ENCODE measurements at places on chromosomes 1 and 21.

GRCh38 chr1:71427066-71427465 lies 346.2 kb upstream of the ZRANB2 start:
- no peak for DNase-seq

GRCh38 chr1:156245451-156246232 lies 2.2 kb downstream of the PAQR6 start:
- DNase-seq = peak; percentile 80

DNA sequence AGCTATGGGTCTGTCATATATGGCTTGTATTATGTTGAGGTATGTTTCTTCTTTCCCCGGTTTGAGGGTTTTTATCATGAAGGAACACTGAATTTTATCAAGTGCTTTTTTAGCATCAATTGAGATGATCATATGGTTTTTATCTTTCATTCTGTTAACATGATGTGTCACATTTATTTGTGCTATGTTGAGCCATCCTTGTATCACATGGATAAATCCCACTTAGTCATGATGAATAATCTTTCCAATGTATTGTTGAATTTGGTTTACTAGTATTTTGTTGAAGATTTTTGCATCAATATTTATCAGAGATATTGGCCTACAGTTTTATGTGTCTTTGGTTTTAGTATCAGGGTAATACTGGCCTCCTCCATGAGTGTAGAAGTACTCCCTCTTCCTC lies 61.7 kb downstream of the GPR137B start:
- no peak for DNase-seq

DNA sequence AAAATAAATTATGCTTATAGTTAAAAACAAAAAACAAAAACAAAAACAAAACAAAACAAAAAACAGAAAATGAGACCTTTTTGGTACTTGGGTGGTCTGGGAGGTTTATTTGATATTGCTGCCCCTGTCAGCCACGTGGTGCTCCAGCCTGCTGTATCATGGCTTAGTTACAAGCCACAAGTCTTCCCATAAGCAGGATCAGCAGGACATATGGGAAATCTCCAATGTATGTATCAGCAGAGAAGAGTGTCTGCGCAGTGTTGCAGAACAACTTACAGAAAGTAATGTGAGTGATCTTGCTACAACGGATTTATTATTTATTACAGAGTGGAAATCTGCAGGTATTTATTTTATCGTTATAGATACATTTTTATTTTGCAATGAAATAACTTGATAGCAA lies 423.0 kb upstream of the TMPRSS15 start:
- no peak for DNase-seq

- DNase-seq = no peak
These were observed 83.0 kb upstream of the BACH1 start for GRCh38 chr21:29215709-29216108.

DNA sequence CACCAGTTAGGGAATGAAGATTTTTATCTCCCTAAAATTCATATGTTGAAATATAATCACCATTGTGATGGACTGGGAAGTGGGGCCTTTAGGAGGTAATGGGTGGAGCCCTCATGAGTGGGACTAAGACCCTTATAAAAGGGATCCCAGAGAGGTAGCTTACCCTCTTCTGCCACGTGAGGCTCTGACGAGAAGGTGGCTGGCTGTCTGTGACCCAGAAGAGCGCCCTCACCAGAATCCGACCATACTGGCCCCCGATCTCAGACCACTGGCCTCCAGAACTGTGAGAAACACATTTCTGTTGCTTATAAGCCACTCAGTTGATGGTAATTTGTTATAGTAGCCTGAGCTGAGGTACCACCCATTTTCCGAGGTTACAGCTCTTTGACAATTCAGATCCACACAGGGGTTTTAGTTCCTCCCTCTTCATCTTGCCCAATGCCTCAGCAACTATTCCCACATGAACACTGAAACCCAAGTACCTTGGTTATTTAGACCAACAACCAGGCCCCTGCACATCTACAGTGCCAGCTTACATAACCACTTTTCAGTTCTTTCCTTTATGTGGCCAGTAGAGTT lies 27.6 kb upstream of the HUNK start:
- DNase-seq = no peak

DNA sequence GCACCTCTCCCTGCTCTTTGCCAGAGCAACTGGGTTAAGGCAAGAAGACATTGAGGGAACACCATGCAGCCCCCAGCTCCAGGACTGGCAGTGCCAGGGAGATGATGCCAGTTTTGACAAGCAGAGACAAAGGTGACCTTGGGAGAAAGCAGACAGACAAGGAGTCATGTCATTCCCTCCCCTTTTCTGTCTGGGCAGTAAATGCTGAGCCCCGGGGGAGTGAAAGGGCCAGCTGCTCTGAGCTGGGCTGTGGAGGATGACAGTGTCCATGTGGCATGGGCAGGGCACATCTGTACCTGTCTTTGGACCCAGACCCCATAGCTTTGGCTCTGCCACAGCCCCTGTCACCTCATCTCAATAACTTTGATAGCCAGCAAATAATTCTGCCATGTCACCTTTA lies 24.2 kb downstream of the PLEKHA6 start:
- no peak for DNase-seq

GRCh38 chr1:198880397-198880796 lies 241.6 kb downstream of the PTPRC start:
- no peak for DNase-seq

- no peak for DNase-seq
These were observed 35.3 kb downstream of the FNBP1L start for GRCh38 chr1:93483200-93483599.

DNA sequence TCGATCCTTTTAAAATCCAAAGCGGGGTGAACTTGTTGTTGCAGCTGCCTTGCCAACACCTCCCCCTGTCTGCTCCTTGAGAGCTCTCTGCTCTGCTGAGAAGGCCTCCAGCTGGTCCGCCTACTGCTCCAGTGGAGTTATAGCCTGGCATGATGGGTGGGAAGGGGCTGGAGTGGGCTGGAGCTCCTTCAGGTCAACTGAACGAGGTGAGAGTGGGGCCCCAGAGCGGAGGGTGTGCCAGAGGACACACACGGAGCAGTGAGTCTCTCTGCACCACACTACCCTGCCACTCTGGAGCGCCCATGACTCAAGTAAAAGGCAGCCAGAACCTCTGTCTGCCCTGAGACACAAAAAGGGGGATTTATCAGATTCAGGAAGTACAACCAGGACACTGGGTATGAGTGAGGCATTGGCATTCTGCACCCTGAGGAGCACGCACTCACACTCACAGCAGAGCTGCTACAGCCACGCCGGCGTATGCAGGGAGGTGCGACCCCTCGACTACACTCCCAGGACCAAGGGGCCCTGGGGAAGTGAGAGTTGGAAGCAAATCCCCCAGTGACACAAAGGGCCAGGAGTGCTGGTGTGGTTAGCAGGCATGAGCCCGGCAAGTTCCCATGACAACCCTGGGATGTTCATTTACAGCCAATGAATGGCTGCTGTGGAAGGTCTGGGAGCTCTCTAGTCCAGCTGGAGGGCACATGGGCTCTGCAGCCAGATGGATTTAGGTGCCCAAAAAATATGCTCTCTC lies 28.0 kb upstream of the EVA1B start:
- DNase-seq = peak; percentile 63

DNA sequence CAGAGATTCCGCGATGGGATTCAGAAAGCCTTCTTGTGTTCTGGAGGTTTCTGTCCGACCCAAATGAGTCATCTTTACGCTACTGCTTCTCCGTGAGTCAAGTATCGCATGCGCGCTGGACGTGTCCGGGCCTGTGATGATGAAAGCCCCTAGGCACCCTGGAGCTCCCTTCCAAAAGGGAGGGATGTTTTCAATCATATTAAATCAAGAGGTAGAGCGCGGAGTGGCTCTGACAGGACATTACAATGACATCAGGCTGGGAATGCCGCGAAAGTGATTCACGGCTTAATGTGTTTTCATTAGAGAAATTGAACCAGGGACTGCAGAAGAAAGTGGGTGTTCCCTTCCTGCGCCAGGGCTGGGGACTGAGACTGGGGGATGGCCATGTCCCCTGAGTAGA lies 48.5 kb downstream of the AJAP1 start:
- no peak for DNase-seq

DNA sequence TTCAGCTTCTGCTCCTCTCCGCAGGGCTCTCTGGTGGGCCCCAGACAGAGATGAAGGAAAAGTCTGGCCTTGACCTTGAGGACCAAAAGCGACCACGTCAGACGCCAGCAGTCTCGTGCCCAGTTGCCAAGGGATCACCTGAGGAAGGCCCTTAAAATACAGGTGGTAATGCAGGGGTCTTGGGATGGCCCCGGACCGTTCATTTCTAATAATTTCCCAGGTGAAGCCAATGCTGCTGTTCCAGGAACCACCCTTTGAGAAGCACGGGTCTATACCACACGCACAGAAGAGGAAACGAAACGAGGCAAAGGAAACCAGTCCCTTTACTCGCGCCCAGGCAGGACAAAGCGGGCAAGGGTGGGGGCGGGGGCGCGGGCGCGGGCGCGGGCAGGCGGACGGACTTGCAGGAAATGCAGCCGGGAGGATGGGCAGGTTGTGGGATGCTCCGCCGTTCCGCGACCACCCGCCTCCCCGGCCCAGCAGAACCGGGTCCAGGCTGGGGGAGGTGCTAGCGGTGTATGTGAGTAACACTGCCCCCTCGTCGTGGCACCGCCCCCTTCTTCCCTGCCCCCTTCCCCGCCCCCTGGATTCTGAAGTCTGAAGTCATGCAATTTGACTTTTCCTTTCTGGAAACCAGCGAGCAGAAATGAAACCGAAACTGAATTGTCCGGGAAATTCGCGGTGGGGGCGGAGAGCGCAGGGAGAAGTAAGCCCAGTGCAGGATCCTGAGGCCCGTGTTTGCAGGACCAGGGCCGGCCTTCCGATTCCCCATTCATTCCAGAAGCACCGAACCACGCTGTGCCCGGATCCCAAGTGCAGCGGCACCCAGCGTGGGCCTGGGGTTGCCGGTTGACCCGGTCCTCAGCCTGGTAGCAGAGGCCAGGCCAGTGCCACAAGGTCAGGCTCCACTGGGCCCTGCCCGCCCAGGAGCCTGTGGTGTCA lies 5.8 kb upstream of the MX1 start:
- peak; percentile 83 for DNase-seq

- DNase-seq = peak; percentile 54
These were observed 35.2 kb downstream of the TGFB2 start for GRCh38 chr1:218380125-218380977.

- peak; percentile 89 for DNase-seq
These were observed 90.7 kb upstream of the VAMP3 start for GRCh38 chr1:7680207-7680954.

GRCh38 chr1:222926566-222926965 lies 111.7 kb downstream of the DISP1 start:
- no peak for DNase-seq

GRCh38 chr1:41844255-41844654 lies 74.5 kb downstream of the HIVEP3 start:
- DNase-seq = no peak

- no peak for DNase-seq
These were observed 2.1 kb downstream of the RYR2 start for GRCh38 chr1:237043846-237044636.

- DNase-seq = no peak
These were observed 18.7 kb upstream of the SAMD13 start for GRCh38 chr1:84282780-84283333.

GRCh38 chr1:170407581-170407980 lies 124.4 kb upstream of the GORAB start:
- no peak for DNase-seq

DNA sequence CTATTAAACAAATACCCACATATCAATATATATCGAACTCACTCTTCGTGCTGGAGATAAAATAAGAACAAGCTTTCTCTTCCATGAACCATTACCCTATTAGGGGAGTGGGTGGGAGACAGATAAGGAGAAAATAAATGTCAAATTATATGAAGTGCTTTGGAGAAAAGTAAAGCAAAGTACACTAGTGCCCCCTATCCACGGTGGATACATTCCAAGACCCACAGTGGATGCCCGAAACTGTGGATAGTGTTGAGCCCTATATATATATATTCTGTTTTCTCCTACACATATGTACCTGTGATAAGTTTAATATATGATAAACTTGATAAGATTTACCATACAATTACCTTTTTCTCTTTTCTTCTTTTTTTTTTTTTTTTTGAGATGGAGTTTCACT lies 54.6 kb downstream of the FH start:
- DNase-seq = no peak

- DNase-seq = no peak
These were observed 123.7 kb downstream of the DISC1 start for GRCh38 chr1:231750296-231750695.
